Prostate gland (tissue), 2 donors: ENCODE measurements at places on chromosomes 7 and 10. TPM values are rescaled to one million over a fixed set of nuclear protein-coding genes. Genes with fewer than 3 reads are reported as not detected.

The AKR1E2 gene
- 1.8 TPM for total RNA-seq

- DNase-seq, result no peak
Observed at GRCh38 chr10:93097386-93097785, 23.7 kb downstream of the CYP26A1 start.

DNA sequence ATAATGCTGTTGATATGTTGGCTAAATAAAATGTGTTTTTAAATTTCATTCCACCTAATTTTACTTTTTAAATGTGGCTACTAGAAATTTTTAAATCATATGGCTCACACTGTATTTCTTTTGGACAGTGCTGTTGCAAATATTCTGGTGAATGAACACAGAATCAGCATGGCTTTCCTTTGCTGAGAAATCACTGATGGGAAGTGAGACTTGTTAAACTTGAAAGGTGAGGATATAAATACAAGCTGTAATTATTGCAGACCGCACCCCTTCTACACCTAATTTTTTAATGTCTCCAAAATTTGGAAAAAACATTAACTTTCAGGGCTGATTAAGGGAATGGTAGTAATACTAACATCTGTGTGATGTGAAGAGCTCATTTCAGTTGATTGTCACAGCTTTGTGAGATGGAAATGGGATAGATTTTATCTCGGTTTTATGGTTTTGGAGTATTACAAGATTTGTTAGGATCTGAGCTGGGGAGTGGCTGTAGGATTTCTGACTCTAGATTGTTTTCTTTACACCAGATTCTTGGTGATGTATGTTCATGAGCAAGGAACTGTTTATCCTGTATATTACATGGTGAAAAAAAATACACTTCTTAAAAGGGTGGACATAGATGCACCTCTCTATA is 1.3 kb downstream of the MIOS start:
- DNase-seq, result no peak

The HYAL4 gene
- 1.6 TPM for total RNA-seq

- DNase-seq, result no peak
Observed at GRCh38 chr7:151194188-151194587, 7.1 kb upstream of the ASB10 start.

The SPDYE9 gene
- total RNA-seq, result not detected

The PRF1 gene
- total RNA-seq, result 0.32 TPM

The TMUB1 gene
- total RNA-seq, result 99.4 TPM

The VWA2 gene
- 14.6 TPM for total RNA-seq

GRCh38 chr7:18177815-18178660 is 150.4 kb upstream of the PRPS1L1 start:
- DNase-seq, result no peak

DNA sequence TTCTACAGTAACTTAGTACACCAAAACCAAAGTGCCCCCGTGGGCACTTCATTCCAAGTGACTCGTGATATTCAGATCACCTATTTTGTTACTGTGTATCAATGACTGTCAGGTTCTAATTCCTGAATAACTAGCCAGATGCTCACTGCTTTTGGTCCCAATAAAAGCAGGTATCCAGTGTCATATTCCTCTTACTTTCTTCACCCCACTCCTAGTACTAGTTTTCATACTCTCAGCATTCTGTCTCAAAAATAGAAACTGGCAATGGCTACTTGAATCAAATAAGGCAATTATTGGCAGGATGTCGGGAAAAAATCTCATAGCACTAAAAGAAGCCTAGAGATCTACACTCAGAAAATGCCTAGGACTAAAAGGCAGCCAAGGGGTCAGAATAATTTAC is 84.6 kb downstream of the ZNF467 start:
- no peak for DNase-seq

The SCIN gene
- total RNA-seq, result 7.6 TPM

- no peak for DNase-seq
Observed at GRCh38 chr7:131328377-131329175, 900 bp downstream of the MKLN1 start.

The FZD8 gene
- total RNA-seq, result 14.2 TPM

DNA sequence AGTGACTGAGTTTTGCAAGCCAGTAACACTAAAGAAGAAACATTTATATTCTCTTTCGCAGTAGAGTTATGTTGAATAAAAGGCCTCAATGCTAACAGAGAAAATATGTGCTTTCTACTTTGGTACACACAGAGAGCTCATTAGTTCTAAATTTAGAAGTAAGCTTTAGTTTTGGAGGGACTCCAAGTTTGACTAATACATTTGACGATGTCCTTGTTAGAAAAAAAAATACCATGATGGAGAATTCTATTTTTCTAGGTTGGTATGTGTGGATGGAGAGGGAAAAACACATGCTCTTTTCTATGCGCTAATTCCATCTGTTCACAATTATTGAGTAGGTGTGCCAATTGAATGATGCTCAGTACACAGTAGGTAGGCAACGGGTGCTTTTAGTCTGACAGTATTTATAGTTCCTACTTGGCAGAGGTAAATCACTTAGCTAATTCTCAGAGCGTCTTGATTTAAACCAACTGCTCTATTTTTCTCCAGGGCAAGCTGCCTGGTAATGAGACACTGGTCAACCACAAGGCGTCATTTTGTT is 327.2 kb upstream of the AKR1E2 start:
- peak; percentile 4 for DNase-seq

- DNase-seq, result no peak
Observed at GRCh38 chr10:79162861-79163665, 94.3 kb downstream of the ZMIZ1 start.

DNA sequence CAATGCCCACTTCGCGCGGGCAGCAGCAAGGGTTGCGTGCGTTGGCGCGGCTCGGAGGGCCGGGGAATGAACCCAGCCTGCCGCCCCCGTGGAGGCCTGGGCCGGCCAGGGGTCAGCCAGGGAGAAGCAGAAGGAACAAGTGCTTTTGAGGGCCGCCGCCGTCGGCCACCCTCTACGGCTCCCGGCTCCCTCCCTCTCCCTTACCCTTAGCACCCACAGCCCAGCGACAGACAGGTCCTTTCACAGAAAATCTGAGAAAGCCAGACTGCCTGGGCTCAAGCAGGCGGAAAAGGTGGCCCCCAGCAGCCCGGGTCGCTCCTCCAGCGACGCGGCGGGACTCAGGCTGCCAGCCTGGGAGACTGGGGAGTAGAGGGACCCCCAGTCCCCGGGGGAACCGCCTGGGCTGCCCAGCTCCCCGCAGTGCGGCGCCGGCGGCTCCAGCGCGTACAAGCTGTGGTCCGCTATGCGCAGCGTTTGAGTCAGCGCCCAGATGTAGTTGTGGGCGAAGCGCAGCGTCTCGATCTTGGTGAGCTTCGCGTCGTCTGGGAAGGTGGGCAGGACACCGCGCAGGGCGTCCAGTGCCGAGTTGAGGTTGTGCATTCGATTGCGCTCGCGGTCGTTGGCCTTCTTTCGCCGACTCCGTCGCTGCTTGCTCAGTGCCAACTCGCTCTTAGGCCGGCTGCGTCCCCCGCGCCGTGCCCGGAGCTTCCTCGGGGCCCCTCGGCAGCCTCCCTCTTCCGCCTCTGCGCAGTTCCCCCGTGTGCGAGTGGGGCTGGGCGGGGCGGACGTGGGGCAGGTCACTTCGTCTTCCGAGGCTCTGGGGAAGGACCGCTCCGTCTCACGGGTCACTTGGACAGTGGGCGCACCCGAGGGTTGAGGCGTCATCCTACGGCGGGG is 815 bp downstream of the NEUROG3 start:
- no peak for DNase-seq

DNA sequence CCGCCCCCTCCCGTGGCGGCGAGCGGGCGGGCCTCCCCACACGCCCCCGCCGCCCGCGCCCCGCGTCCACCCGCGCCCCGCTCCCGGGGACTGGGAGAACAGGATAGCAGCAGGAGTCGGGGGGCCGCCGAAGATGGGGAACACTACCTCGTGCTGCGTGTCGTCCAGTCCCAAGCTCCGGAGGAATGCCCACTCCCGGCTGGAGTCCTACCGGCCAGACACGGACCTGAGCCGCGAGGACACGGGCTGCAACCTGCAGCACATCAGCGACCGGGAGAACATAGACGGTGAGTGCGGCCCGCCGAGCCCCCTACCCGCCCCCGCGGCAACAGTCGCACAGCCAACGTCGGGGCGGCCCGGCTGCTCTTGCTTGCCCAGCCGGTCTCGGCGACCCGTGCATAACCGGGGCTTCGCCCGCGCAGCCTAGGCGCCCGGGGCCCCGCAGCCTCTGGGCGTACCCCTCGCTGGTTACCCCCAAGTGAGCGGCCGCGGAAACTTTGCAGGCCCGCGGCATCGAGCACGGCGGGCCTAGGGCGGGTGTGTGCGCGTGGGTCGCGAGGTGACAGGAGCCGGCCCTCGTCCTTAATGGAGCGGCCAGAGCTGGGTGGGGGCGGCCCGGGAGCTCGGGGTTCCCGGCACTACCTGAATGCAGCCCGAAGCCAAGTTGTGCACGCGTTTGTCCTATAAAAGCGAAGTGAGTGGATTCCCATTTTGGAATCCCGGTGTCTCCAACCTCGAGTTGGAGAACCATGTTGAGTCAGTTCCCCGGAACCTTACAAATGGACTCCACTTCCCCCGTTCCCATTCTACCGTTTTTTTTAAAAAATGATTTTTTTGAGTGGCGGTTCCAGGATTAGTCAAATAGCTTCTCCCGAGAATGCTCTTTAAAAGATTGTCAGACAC is 863 bp downstream of the CCNY start:
- DNase-seq, result peak; percentile 22

DNA sequence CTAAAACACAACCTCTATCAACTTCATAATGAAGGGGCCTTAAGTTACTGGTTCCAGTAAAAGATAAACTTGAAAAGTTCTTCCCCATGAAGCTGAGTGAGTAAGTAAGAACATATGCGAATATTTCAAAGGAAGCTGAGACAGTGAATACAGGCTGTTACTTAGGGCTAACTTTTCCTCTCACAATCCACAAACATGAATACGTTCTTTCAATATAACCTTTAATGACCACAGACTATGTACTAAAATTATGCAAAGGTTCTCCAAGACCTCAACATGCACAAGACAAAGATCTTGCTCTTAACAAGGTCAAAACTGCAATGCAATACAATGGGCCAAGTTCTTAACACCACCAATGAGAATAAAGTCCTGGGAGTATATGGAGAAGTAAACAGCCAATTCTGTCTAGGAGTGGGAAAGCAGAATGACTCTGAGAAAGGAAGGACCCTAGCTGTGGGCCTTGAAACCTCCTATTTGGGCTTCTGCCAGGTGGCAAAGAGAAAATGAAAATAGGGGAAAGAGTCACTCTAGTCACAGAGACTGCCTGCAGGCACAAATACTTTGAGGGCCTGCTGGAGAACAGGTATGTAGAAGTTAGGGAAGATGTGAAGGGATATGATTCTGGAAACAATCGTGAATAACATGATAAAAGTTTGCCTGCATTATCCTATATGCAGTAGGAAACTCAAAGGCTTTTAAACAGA is 43.7 kb downstream of the OSBPL3 start:
- DNase-seq, result no peak

- peak; percentile 40 for DNase-seq
Observed at GRCh38 chr10:129096065-129096984, 370.7 kb upstream of the MGMT start.

DNA sequence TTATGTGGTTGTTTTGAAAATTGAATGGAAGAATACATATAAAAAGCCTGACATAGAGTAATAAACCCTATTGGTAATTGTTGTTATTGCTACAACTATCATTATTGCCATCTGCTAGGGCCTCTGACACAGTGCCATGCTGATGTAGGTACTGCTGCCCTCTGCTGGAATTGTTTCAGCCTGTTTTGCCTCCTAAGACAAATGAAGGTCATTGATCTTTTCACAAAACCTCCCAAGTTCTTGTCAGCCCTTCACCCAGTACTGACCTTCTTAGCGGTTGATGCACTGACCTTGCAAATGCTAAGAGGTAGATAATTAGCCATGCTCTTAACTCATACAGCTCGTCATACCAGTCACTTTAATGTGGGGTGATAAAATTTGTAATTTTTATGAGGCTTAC is 975.2 kb downstream of the SORCS1 start:
- no peak for DNase-seq

The OR6V1 gene
- total RNA-seq, result not detected

The EIF4H gene
- 252 TPM for total RNA-seq

GRCh38 chr10:112782200-112782907 is 167.7 kb upstream of the TCF7L2 start:
- DNase-seq, result no peak

DNA sequence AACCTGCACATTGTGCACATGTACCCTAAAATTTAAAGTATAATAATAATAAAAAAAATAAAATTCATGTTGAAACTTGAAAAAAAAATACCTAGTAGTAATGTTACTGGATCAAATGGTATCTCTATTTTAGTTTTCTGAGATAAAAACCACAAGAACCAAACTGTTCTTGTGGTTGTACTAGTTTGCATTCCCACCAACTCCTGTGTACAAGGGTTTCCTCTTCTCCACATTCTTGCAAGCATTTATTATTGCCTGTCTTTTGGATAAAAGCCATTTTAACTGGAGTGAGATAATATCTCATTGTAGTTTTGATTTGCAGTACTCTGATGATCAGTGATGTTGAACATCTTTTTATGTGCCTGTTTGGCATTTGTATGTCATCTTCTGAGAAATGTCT is 177.7 kb downstream of the KIF20B start:
- no peak for DNase-seq

DNA sequence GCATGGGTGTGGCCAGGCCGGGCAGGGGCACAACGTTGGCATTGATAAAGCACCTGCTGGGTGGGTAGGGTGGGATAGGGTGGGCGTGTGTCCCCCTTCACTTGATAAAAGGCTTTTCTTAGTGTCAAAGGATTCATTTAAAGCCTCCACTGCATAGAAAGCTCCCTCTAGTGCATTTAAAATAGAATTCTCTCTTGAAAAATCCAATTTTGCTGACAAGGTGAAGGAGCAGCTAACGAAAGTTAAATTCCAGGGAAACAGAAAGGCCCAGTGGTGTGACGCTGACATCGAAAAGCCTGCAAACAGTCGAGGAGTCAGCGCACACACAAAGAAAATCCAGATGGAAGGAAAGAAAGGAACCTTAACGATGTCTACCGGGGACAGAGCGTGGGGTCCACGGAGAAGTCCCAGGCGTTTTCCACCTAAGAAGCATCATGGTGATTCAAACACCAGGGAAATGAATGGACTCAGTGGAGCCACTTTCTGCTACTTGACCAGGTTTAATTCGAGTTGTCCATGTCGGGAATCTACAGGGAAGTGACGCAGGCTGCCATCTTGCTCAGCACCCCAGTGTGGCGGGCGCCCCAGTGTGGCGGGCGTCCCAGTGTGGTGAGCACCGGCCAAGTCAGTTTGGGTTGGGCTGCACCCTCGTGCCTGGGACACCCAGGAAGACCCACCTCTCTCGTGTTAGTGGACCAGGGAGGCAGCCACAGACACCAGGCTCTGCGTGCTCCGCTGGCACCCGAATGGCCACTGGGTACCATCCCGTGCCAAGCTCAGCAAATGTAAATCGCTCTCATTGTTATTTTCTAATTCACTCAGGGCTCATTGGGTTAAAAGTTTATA is 217.8 kb downstream of the DNAJB6 start:
- DNase-seq, result no peak
